Stimulated activated CD8-positive, alpha-beta memory T cell treated with anti-CD3 and anti-CD28 coated beads, Interleukin-12 subunit alpha, Interleukin-12 subunit beta, amount 100 ng/mL, for 1 hour (primary cell): ENCODE measurements at places on chromosomes 11 and 22.

DNA sequence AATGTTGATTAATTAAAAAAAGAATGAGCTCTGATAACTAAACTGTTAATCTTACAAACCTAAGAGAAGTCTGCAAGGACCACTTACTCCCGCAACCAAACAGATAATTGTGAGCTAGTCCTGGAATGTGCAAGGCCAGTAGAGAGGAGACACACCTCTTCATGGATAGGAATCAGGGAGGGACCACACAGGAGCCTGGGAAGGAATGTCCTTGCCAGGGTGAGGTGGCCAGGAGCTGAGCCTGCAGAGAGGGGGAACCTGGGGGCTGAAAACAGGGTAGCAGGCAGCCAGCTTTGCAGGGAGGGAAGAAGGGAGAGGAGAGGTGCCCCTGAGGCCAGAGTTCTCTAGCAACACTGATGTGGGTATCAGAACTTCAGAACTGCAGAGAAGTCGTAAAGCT lies 9.4 kb upstream of the NLRP10 start:
- DNase-seq, result no peak

DNA sequence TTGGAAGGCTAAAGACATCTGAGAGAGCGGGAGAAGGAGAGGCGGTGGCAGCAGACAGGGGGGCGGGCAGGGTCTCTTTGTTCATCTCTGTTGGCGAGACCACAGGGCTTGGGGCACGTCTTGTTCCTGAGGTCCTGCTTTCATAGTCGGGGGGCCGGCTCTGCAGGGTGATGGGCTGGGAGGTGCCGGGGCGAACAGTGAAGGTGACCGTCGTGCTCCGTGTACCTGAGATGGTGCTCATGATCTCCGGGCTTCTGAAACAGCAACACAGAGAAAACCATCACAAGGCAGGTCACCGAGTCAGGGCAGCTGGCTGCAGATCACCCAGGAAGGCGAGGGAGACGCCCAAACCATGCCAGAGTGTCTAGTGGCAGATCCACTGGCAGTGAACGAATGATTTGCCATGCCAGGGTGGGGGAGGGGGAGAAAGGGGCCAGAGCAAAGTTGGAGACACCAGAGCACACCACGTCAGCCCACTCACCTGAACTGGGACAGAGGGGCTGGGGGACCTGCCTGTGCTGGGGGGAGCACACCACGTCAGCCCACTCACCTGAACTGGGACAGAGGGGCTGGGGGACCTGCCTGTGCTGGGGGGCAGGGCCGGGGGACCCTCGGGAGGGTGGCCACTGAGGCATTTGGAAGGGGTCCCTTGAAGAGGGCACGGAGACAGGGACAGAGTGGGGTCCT lies 75.0 kb downstream of the CTTN start:
- no peak for DNase-seq

DNA sequence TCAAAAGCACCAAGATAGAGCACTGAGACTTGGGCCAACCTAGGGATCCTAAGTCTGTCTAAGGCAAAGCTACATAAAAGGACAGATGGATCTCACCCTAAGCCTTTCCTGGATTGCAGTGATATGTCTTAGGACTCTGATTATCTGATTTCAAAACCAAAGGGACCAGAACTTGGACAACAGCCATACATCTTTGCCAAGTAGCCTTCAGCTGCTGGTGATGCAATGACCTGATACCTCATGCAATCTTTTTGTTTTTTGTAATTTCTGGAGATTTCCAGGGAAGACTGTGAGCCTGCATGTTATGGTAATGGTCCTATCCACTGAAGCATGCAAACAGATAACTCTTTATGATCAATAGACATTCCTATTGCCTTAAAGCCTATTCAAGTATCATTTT lies 230.4 kb upstream of the MTNR1B start:
- no peak for DNase-seq

GRCh38 chr22:50610041-50610451 lies 9.5 kb downstream of the MAPK8IP2 start:
- no peak for DNase-seq

GRCh38 chr22:20808844-20809243 lies 34.9 kb downstream of the SERPIND1 start:
- no peak for DNase-seq

DNA sequence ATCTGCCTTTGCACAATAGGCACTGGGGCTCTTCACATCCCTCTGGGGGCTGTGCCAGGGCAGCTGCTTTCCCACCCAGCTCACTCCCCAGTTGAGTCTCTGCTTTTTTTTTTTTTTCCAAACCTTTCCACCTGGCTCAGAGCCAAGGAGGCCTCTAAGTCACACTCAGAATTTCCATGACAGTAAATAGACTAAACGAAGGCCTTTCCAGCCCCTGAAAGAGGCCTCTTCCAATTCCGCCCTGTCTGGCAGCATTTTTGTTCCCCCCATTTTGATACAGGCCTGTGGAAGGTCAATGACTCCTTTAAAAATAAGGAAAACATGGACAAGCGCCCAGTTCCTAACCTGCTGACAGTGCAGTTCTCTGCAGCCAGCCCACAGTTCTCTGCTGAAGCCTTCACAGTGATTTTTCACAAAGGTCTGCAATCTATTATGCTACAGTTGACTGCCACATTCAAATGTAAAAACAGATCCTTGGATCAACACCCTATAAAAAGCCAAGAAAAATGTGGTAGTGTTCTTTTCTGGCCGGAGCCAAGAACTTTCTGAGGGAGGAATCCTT lies 107.5 kb upstream of the SESN3 start:
- DNase-seq, result no peak

DNA sequence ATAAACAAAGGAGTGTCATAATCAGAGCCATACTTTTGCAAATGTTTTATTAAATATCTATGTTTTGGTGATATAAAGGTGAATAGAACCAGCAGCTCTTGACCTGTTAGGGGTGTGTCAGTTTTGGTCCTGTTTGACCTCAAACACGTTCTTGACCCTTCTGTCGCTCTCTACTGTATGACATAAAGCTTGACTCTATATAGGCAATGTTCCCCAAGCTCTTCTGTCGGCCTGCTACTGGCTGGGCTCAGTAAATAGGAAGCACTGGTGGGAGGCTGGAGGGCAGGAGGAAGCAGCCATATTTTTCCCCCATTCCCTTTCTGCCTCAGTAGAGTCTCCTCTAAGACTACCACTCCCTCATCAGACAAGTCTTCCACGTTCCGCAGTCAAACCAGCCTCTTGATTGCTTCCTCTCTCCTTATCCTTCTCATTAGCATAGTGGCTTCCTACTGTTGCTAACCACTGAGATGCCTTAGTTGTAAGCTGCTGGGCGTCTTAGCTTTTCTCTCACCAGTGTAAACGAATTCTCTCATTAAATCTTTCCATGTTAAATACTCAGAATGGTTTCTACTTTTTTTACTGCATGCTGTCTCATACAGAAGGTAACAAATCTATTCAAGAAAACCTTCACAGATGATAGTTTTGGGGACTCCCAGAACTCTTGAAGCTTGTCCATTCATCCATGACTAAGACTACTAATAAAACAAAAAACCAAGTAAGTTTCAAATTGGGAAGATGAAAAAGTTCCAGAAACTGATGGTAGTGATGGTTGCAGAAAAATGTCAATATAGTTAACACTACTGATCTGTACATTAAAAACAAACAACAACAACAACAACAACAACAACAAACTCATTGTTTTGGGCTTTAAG lies 3.3 kb downstream of the NPAT start:
- no peak for DNase-seq

- DNase-seq, result no peak
Measured at GRCh38 chr11:87878373-87878825, 296.8 kb downstream of the RAB38 start.

- DNase-seq, result no peak
Measured at GRCh38 chr11:105137286-105137685, 2.3 kb downstream of the CARD18 start.

- no peak for DNase-seq
Measured at GRCh38 chr11:15828215-15828853, 528.0 kb downstream of the SOX6 start.

DNA sequence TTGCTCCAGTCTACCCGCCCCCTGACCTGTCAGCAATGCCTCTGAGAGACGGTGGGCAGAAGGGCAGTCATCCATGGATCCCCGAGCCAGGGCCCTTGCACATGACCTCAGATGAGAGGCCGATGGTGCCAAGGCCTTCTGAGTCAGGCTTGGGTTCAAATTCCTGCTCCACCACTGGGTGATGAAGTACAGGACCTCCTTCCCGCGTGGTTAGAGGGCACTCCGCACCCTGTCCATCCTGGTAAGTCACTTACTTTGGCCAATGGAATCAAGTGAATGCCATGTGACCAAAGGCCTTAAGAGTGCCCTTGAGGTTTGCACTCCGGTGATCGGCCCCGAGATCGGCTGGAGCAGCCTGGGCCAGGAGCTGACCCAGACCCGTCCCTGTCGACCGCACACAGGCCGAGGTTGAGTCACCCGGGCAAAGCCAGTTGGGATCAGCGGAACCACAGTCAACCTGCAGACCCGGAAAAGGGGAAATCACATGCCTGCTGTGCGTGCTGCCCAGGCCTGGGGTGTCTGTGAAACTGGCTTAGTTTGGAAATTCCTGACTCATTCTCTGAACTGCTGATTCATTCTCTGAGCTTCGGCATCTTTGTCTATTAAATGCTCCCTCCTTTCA lies 48.9 kb downstream of the RTL6 start:
- no peak for DNase-seq

GRCh38 chr11:102833731-102834130 lies 9.7 kb downstream of the MMP3 start:
- no peak for DNase-seq

DNA sequence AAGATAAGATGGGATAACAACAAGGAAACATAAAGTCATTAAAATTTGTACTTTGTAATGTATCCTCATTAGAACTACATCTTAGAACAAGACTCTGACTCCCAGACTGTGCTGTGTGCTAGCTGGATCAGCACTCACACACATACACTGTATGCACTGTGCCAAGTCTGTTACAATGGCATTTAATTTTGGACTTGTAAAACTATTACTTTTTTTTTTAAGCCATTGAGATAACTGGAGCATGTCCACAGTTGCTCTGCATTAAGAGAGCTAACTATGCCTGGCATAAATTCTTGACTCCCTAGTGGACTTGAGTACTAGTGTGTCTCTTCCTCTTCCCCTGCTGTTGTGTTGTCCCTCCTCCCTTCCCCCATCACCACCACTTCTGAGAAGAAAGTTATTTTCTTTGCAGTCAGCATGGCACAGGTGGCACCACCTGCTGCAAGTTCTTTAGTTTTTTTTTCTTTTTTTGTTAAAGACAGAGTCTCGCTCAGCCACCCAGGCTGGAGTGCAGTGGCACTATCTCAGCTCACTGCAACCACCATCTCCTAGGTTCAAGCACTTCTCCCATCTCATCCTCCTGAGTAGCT lies 268.6 kb downstream of the TMEM135 start:
- DNase-seq, result no peak

GRCh38 chr11:134906356-134906955 lies 494.4 kb upstream of the B3GAT1 start:
- DNase-seq, result no peak

- DNase-seq, result no peak
Measured at GRCh38 chr22:22929381-22930221, 42.0 kb downstream of the IGLL5 start.

DNA sequence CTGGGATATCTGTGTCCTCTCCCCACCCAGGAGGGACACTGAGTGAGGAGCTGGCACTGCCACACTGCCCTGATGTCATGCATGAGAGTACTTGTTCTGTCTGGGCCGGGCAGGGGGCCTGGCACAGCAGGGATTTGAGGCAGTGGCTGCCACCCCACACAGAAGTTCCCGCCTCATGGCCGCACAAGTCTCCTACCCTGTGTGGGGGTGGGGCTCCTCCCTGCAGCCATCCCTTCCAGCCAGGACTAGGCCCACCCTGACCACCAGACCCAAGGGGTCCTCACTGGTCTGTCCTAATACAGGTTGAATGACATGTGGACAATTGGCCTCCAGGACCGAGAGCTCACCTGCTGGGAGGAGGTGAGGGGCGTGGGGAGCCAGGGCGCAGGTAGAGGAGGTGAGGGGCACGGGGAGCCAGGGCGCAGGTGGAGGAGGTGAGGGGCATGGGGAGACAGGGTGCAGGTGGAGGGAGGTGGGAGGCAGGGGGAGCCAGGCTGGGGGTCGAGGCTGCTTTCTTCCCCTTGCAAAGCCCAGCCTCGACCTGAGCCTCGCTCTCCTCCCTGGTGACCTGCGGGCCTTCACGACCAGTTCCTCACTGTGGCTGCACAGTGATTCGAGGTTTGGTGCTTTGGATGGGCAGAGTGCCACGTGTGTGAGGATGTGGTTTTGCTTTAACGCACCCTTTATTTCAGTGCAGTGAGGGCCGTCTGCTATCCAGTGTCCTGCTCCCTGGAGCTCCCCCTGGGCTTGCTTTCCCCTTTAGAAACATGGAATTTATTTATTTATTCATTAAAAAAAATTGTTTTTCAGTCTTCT lies 7.4 kb downstream of the LZTR1 start:
- DNase-seq, result no peak

DNA sequence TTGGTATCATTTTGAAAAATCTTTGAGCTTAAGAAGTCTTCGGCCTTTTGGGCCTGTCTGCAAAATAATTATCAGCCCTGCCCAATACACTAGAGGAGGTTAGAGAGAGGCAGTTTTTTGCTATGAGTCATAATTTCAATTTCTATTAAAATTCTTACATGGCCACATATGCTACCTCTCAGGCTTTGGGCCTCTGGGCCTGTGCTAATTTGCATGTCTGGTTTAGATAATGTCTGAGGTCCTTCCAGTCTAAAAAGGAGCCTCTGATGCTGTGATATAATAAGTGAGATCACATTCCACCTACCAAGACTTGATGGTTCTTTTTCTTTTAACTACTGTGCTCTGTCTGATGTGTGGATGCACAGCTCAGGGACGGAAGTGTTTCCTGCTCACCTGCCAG lies 70.8 kb downstream of the KCNJ1 start:
- DNase-seq, result no peak

- DNase-seq, result no peak
Measured at GRCh38 chr11:87583931-87584330, 546.2 kb downstream of the TMEM135 start.

GRCh38 chr11:102940714-102941588 lies 14.6 kb downstream of the MMP13 start:
- DNase-seq, result peak; percentile 10

DNA sequence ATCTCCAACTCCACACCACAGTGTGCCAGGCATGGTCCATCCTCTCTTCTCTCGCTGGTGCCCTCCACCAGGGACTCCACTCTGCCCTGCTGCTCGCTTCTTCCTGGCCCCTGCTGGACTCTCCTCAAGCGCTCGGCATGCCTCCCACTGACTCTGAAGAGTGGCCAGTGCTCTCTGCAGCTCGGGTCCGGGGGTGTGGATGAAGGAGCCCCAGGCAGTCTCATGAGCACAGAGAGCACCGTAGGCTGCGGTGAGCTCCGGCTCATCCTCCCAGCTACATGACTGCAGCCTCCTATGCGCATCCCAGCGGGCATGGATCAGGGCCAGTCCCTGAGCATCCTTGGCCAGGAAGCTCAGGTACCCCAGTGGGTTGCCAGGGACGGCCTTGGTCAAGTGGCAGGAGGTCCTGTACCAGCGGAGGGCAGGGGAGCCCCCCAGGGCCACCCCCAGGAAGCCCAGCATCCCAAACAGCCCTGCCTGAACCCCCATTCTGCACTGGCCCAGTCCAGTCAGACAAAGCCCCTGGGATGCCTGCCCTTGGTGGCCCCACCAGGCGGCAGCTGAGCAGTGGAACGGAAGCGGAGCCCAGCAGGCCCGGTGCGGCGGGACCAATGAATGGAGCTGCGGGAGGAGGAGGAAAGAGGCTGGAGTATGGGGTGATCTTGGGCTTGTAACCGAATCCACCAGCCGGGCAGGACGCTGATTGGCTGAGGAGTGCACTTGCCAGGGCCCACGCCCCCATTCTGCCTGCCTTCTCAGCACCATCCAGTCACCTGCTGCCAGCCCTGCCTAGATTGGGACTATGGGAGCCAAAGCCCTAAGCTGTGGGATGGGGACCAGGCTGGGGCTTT lies at the start of gene PLA2G3:
Gene PLA2G3, minus strand, starts transcription at position 643 of the 851 bp plus-strand sequence. Its CDS starts 154 bp downstream, at position 489.
- DNase-seq, result no peak

GRCh38 chr11:43734256-43734655 lies 53.7 kb downstream of the HSD17B12 start:
- DNase-seq, result no peak
